ENCODE measurements at places on chromosomes 4 and X. TPM values are rescaled to one million over a fixed set of nuclear protein-coding genes. Genes with fewer than 3 reads are reported as not detected.

Gene SYTL4
- 4.1 TPM for polyA plus RNA-seq

Gene TASL
- 0.29 TPM for polyA plus RNA-seq

Gene RNF150
- 46.7 TPM for polyA plus RNA-seq

Gene CD38
- not detected for polyA plus RNA-seq

GRCh38 chrX:44904542-44905115 lies 31.6 kb downstream of the KDM6A start:
- no peak for DNase-seq

DNA sequence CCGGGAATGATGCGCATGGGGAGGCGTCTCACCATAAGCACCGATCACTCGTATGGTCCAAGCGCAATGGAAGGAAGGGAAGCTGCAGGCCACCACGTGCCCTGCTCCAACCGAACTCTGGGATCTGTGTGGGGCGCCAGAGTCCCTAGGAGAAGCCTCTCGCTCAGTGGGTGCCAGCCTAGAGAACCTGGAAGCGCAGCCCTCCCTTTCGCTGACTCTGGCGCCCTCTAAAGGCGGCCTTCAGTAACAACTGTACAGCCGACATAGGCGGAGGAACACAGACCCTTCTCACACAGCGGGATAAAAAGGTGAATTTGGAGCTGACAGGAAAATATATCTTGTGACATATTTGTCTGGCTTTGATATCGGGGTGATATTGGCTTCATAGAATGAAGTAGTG lies 76.0 kb downstream of the INTS6L start:
- peak; percentile 5 for DNase-seq

GRCh38 chrX:148611993-148612392 lies 111.6 kb downstream of the AFF2 start:
- DNase-seq: no peak

GRCh38 chrX:10070714-10071436 lies 85.9 kb upstream of the CLCN4 start:
- DNase-seq: no peak

Data from muscle of arm (tissue), 14 donors.